ENCODE measurements at places on chromosomes 6 and 20. TPM values are rescaled to one million over a fixed set of nuclear protein-coding genes. Genes with fewer than 3 reads are reported as not detected.
A peak's percentile ranks its signal among the peaks of the same experiment; 100 is the strongest.

Gene MMP24
- total RNA-seq: 1.3 TPM

DNA sequence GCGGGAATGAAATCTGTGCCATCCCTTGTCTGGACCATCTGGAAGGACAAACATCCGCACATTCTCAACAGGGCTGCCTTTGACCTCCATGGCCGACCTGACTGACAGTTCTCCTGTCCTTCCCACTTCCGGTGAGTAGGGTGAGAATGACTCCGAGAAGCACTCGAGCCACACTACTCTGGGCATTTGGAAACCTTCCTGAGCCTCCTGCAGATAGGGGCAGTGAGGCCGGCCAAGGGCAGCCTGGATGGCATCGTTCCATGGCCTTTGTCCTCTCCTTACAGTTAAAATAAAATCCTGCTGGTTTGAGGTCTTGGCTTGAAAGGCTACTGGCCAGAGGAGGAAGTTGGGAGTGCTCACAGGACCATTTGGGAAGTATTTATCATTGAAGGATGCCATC, 70.9 kb upstream of the QKI start:
- no peak for DNase-seq

Gene ZNF391
- total RNA-seq: 2.8 TPM

DNA sequence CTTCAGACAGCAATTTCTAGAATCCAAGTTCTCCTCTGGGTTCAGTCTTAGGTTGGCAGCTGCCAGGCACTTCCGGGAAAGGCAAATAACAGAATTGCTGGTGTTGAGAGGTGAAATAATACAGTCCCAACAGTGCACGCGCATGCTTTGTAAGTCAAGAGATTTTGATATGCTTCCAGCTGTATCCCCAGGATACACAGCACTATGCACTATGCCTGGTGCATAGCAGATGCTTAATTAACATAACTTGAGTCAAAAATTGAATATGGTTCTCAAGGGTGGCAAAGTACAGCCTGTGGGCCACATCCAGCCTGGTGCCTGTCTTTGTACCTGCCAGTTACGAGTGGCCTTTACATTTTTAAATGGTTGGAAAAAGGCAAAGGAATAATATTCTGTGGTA, 18.9 kb upstream of the PMEPA1 start:
- DNase-seq: no peak

DNA sequence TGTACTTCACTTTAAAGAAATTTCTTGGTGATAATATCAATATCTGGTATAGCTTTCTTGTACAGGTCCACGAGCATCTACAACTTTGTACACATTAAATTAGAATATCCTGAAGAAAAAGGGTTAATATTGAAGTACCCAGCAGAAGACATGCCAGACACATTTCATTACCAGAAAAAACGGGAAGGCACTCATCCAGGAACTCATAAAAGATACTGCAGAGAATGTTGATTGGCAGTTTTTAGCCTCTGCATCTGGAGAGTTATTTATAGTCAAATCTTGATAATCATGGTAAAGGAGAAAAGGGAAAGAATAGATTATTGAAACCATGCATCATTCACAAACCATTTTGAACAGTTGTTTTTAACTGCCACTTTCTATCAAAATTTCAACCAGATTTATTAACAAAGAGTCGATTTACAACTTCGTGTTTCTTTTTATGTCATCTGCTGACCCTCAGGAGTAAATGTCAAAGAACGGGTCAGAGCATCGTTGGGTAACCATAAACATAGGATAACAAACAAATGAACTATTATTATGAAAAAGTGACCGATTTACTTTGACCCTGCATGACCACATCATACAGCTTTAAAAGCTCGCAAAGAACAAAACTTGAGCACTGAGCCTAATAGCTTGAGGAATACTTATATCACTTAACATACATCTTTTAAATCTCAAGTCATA, 229.2 kb upstream of the SGK1 start:
- no peak for DNase-seq

Gene LRRC73
- not detected for total RNA-seq

Gene CPNE5
- total RNA-seq: 3.0 TPM

Gene TFAP2D
- not detected for total RNA-seq

DNA sequence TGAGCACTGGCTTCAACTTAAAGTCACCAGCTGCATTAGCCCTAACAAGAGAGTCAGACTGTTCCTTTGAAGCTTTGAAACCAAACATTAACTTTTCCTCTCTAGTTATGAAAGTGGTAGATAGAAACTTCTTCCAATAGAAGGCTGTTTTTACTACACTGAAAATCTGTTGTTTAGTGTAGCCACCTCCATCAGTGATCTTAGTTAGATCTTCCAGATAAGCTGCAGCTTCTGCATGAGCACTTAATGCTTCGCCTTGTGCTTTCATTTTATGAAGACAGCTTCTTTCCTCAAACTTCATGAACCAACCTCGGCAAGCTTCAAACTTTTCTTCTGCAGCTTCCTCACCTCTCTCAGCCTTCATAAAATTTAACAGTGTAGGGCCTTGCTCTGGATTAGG, 133.2 kb downstream of the INSM1 start:
- DNase-seq: no peak

GRCh38 chr6:39980839-39981580, 46.7 kb upstream of the MOCS1 start:
- DNase-seq: peak; percentile 64

GRCh38 chr6:112150363-112150762, 63.0 kb downstream of the FAM229B start:
- no peak for DNase-seq

DNA sequence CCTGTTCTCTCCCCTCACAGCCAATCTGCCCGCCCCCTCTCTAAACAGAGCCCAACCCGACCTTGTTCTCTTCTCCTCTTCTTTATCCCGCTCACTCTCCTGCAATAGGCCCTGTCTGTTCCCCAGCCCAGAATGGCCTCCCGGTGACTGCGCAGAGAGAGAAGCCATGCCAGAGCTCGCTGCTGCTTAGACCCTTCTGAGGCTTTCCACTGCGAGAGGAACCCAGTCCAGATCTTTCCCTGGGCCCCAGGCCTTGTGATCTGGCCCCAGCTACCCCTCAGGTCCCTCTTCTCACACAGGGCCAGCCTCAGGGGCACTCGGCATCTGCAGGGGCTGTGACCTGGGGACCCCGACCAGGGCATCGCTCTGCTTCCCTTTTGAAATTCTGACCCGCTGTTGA, 58.1 kb downstream of the TMEM242 start:
- no peak for DNase-seq

Gene ASIP
- total RNA-seq: not detected

Gene TUBB1
- total RNA-seq: not detected

DNA sequence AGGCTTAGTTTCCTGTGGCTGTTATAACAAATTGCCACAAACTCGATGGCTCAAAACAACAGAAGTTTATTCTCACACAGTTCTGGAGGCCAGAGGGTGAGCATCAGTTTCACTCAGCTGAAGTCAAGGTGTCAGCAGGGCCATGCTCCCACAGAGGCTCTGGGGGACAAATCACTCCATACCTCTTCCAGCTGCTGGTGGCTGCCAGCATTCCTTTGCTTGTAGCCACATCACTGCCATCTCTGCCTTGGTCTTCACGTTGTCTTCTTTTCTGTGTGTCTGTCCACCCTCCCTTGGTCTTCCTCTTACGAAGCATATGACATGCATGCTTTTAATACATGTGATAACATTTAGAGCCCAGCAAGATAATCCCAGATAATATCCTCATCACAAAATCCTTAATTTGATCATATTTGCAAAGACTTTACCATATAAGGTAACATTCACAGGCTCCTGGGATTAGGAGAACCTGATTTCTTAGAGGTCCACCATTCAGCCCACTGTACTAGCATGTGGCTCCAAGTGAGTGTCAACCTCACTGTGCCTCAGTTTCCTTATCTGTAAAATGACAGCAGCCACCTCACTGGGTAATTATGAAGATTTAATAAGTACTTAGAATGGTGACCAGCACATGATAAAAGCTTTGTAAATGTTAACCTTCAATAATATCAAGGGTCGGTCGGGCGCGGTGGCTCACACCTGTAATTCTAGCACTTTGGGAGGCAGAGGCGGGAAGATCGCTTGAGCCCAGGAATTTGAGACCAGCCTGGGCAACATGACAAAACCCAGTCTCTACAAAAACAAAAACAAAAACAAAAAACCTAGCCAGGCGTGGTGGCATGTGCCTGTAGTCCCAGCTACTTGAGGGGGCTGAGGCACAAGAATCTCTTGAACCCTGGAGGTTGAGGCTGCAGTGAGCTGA, 14.7 kb upstream of the PTGIS start:
- DNase-seq: no peak

DNA sequence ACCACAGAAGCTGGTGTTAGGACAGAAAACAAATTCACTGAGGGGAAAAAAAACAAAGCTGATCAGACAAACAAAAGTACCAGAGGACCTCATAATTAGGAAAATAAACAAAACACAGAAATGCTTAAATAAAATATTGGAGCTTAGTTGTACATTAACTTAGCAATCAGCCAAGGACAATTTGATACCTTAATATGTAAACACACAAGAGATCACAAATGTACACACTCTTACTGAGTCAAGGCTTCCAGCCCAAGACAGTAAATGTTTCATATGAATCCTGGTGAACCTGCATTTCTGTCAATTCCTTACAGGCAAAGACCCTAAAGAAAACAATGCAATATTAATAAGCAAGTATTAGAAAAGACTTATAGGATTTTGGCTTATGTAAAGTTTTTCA, 62.0 kb upstream of the SPTLC3 start:
- no peak for DNase-seq

- peak; percentile 53 for DNase-seq
These were observed 30.4 kb downstream of the TRMT6 start for GRCh38 chr20:5919626-5920544.

DNA sequence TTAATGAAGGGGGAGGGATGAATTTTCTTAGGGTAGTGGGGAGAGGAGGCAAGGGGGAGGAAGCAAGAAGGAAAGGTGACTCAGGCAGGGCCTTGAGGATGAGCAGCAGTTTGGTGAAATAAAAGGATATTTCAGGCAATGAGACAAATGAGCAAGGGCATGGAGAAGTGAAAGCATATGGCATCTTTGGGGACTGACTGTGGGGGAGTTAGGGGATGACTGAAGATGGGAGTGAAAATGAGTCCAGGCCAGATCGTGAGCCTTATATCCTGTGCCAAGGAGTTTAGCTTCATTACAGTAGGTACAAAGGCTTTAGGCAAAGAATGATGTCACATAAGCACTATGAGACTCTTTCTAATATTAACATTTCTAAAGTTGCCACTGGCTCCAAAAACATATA, 51.9 kb downstream of the ILRUN start:
- DNase-seq: no peak

Gene C20orf202
- 0.17 TPM for total RNA-seq

- no peak for DNase-seq
These were observed 991.0 kb downstream of the KIF16B start for GRCh38 chr20:15582146-15582760.

GRCh38 chr6:147881432-147881831, 372.9 kb downstream of the SAMD5 start:
- DNase-seq: no peak

GRCh38 chr6:134741200-134741536, 208.7 kb downstream of the ALDH8A1 start:
- DNase-seq: no peak

DNA sequence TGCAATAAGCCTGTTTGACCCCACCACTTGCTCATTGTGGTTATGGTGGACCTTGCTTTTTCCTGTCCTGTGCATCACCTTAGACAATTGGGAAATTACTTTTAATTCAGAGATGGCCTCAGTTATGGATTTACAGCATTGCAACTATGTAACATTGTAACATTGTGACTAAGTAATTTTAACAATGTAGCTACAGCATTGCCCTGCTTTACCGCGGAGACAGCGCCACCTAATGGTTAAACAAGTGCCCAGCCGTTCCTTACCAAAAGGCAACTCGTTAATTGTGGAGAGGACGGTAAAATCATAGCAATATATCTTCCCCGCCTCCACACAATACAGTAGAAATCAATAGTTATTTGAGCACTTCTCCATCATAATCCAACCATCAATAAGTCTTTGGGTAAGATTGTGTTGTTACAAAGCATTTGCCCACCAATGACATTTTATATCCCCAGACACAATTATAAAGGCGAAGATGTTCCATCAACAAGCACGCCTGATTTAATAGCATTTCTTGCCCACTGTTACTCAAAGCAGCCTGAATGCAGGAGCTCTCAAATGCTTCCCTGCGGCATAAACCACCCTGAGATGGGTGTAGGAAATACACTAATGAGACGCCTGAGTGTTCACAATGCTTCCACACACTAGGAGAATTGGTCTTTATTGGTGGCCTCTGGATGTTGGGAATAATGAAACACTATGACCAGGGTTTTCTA, 93.7 kb downstream of the PROKR2 start:
- DNase-seq: no peak

Gene STMN3
- total RNA-seq: 47.4 TPM

Gene UNC93A
- total RNA-seq: not detected

Gene ATF6B
- 37.4 TPM for total RNA-seq

DNA sequence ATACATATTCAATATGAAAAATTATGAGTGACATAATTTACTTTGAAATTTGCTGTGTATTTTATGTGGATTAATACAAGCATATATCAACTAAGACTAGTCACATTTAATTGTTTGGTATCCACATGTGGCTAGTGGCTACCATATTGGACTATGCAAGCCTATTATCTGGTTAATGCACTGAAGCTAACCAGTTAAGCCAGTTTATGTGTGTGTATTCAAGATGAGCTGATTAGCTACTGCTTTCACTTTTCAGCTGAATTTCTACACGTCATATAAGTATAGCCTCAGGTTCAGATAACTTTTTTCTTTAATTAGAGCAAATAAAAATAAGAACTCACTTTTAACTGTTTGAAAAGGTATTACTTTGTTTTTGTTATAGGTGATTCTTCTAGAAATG, 903.7 kb downstream of the TFAP2A start:
- DNase-seq: no peak

- DNase-seq: no peak
These were observed 28.7 kb downstream of the KCNQ2 start for GRCh38 chr20:63443606-63444395.

DNA sequence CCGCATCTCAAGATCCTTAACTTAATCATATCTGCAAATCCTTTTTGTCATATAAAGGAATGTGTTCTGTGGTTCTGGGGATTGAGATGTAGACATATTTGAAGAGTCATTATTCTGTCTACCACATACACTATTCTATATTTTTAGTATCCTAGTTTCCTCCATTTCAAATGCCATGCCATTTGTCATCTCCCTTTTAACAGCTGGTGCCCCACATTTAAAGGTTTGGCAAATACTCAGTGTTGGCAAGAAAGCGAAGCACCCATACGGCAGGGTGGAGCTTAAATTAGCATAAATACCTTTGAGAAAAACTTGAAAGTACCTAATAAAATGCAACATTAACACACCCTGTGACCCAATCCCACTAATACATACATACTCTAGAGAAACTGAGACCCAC, 31.7 kb downstream of the PAK5 start:
- no peak for DNase-seq

GRCh38 chr6:14670806-14671205, 553.2 kb downstream of the CD83 start:
- DNase-seq: no peak

Gene PDE7B
- total RNA-seq: 15.4 TPM

Data from esophagus muscularis mucosa (tissue), 4 donors.